ENCODE measurements at places on chromosomes 1 and 21. TPM values are rescaled to one million over a fixed set of nuclear protein-coding genes. Genes with fewer than 3 reads are reported as not detected.

KRTAP8-1 gene
- total RNA-seq: not detected

DNA sequence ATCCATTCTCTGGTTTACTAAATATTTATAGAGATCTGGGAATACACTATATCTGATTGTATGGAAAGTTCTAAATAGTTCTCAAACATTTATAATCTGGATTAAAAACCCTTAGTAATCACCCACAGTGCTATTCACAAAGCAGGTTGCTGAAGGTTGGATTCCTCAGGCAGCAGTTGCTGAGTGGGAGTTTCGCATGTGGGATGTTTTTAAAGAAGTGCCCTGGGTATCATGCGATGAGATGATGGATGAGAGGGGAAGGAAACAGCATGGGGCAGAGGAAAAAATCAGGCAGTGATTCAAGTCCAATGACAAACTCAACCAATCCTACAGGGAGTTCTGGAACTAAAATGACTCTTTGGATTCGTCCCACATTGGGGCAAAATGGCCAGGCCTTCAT is 85.3 kb upstream of the GALNT2 start:
- no peaks in the 10 kb centered on the region for H3K4me1 ChIP-seq
- H3K27ac ChIP-seq: no peak overlapping the region
- H3K4me3 ChIP-seq: no peak overlapping the region
- DNase-seq: no peak
- H3K27me3 ChIP-seq: no peaks in the 10 kb centered on the region
- H3K36me3 ChIP-seq: no peaks in the 10 kb centered on the region

DNA sequence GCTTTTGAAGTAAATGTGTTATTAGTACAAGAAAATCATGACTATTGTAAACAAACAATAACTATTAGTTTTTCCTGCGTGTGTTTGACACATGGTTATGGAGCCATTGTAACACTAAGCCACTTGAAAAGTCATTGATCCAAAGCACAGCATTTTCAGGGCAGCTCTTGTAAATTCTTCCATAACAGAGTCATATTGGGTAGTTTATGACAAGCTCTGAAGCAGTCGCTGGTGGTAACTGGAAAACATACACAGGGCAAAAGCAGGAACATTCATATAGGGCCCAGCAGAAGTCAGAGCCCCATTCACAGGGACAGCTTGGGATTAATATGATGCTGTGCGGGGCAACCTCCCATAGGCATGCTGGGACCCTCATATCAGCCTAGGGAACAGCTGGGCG is 483.2 kb upstream of the PTBP2 start:
- H3K4me1 ChIP-seq: no peaks in the 10 kb centered on the region
- no peak for DNase-seq
- H3K4me3 ChIP-seq: no peak overlapping the region
- H3K27ac ChIP-seq: no peak overlapping the region

GRCh38 chr21:15006594-15007230 is 58.1 kb downstream of the NRIP1 start:
- H3K4me1 ChIP-seq: peaks cover 14% of the 10 kb centered on the region
- no peaks in the 10 kb centered on the region for H3K36me3 ChIP-seq
- no peak overlapping the region for H3K4me3 ChIP-seq
- no peak for DNase-seq
- H3K27me3 ChIP-seq: no peaks in the 10 kb centered on the region
- H3K27ac ChIP-seq: no peak overlapping the region

FCRL5 gene
- 2.5 TPM for total RNA-seq

- H3K27ac ChIP-seq: no peak overlapping the region
- H3K4me3 ChIP-seq: no peak overlapping the region
- H3K36me3 ChIP-seq: no peaks in the 10 kb centered on the region
- peaks cover 25% of the 10 kb centered on the region for H3K4me1 ChIP-seq
- DNase-seq: no peak
These were observed 30.6 kb downstream of the EPS15 start for GRCh38 chr1:51488372-51489050.
